ENCODE measurements at places on chromosomes 11 and 22. TPM values are rescaled to one million over a fixed set of nuclear protein-coding genes. Genes with fewer than 3 reads are reported as not detected.
A peak's percentile ranks its signal among the peaks of the same experiment; 100 is the strongest.

DNA sequence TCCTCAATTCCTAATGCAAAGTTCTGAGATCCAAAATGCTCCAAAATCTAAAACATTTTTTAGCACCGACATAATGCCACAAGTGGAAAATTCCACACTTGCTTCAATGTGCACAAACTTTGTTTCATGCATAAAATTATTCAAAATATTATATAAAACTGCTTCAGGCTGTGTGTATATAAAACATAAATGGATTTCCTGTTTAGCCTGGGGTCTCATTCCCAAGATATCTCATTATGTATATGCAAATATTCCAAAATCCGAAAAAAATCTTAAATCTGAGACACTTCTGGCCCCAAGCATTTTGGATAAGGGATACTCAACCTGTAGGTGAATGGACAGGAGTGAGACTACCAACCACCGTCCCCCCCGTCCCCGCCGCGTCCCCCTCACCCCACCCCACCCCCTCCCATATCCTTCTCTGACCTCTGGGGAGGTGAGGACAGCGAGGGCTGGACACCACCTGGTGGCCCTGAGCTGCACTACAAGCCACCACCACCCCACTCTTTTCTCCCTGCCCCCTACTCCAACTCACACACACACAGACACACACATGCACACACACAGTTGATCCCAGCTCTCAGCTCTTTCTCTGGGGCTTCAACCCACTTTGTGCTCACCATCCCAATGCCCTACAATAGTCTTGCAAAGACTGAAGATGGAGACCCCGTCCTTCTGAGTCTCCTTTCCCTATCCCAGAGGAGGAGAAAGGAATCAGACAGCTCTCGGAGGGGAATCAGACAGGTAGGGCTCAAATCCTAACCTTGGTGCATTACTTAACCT is 101.0 kb downstream of the PDE2A start:
- no peak for DNase-seq

- DNase-seq = no peak
Observed at GRCh38 chr11:67013511-67014045, 9.4 kb upstream of the SYT12 start.

The CARD18 gene
- 0.89 TPM for total RNA-seq

DNA sequence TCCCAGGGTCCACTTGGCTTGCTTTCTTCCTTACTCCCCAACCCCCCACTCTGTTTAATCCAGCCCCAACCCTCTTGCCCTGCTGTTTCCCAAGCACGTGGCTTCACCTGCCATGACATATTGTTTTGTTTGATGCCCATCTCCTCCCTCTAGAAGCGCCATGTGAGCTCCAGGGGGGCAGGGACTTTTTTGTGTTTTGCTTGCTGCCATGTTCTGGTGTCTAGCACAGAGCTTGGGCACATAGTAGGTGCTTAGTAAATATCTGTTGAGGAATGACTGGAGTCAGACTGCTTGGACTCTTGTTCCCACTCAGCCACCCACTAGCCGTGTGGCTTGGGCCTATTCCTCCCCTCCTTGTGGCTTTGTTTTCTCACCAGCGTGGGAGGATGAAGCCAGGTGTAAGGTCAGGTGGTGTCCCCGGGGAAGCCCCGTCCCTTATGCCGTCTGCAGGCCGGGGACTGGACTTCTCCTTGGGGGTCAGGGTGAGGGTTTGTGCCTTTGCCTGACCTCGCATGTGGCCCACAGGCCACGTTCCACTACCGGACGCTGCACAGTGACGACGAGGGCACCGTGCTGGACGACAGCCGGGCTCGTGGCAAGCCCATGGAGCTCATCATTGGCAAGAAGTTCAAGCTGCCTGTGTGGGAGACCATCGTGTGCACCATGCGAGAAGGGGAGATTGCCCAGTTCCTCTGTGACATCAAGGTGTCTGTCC is 3.8 kb downstream of the AIP start:
- DNase-seq = no peak

The NUCB2 gene
- total RNA-seq = 111 TPM

The TSPAN18 gene
- 115 TPM for total RNA-seq

GRCh38 chr11:30991376-30991775 is 378.2 kb downstream of the DCDC1 start:
- DNase-seq = no peak

GRCh38 chr22:40388231-40388630 is 17.8 kb downstream of the SGSM3 start:
- no peak for DNase-seq

The KIRREL3 gene
- total RNA-seq = 0.24 TPM

The GDPD5 gene
- total RNA-seq = 7.7 TPM

DNA sequence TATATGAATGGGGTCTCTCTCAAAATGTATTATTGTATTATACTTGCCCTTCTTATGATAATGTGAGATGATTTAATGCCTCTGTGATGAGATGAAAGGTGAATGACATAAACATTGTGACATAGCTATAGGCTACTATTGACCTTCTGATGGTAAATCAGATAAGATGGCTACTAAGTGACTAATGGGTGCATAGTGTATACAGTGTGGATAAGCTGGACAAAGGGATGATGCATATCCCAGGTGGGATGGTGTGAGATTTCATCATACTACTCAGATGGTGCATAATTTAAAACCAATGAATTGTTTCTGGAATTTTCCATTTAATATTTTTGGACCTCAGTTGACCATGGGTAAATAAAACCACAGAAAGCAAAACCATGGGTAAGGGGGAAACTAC is 243.5 kb downstream of the SBF2 start:
- no peak for DNase-seq

- peak; percentile 80 for DNase-seq
Observed at GRCh38 chr22:44025171-44026065, 1.3 kb downstream of the PARVB start.

The AGBL2 gene
- total RNA-seq = 0.14 TPM

GRCh38 chr22:49968313-49968830 is 7.8 kb downstream of the PIM3 start:
- DNase-seq = no peak

- DNase-seq = no peak
Observed at GRCh38 chr11:44601471-44602370, 36.3 kb downstream of the CD82 start.

The DSCAML1 gene
- total RNA-seq = 0.22 TPM

- DNase-seq = no peak
Observed at GRCh38 chr22:28771195-28771791, 1.2 kb upstream of the CCDC117 start.

DNA sequence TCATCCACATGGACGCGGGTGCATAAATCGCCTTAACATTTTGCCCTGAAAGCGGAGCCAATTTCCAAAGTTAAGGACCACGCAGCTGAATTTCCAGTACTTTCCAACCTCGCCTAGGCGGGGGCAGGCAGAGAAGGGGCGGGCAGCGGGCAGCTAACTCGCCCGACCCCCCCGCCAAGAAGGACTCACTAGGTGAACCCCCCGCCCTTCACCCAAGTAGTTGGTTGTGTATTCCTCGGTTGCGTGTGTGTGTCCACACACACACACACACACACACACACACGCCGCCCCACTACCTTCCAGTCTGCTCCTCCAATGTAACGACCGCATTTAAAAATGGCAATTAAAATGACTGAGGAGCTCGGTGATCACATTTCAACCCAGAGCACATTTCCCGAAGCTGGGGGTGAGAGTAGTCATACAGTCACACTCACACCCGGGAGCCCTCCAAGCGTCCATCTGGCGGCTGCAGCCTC is 1.4 kb downstream of the TENM4 start:
- DNase-seq = no peak

GRCh38 chr22:47044722-47045535 is 282.5 kb downstream of the TBC1D22A start:
- DNase-seq = peak; percentile 21

- DNase-seq = no peak
Observed at GRCh38 chr11:75852406-75853017, 37.5 kb downstream of the UVRAG start.

DNA sequence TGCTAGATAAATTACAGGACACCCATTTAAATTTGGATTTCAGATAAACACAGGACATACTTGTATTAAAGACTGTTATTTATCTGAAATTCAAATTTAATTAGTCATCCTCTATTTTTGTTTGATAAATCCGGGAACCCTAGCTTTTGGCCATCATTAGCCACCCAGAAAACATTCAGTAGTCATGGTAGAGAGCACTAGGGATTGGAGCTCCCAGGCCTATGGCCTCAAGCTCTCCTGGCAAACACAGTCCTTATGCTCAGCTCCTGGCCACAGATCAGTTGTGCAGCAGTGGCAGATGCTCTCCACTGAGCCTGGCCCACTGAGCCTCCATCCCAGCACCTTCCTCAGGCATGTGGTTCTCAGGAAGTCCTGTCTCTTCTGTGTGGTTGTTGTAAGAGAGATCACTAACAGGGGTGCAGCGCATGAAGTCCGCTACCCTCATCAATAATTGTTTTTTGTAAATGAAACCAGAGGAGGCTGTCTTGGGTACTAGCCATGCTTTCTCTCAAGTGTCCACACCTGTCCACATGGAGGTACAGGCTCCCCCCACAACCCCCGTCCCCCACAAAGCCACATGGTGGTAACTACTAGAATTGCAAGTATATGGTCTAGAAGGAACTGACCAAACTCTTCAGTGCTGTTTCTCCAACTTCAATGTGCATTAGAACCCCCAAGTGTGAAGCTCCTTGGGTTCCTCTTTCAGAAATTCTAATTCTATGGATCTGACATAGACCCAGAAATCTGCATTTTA is 1.1 kb upstream of the IRAG1 start:
- no peak for DNase-seq

- no peak for DNase-seq
Observed at GRCh38 chr11:128900468-128900867, 9.3 kb downstream of the KCNJ5 start.

GRCh38 chr11:17543574-17544180 is 539 bp downstream of the USH1C start:
- no peak for DNase-seq
